ENCODE measurements at places on chromosomes 4 and X.

- DNase-seq, result no peak
These were observed 233.7 kb downstream of the MGST2 start for GRCh38 chr4:139899346-139899745.

DNA sequence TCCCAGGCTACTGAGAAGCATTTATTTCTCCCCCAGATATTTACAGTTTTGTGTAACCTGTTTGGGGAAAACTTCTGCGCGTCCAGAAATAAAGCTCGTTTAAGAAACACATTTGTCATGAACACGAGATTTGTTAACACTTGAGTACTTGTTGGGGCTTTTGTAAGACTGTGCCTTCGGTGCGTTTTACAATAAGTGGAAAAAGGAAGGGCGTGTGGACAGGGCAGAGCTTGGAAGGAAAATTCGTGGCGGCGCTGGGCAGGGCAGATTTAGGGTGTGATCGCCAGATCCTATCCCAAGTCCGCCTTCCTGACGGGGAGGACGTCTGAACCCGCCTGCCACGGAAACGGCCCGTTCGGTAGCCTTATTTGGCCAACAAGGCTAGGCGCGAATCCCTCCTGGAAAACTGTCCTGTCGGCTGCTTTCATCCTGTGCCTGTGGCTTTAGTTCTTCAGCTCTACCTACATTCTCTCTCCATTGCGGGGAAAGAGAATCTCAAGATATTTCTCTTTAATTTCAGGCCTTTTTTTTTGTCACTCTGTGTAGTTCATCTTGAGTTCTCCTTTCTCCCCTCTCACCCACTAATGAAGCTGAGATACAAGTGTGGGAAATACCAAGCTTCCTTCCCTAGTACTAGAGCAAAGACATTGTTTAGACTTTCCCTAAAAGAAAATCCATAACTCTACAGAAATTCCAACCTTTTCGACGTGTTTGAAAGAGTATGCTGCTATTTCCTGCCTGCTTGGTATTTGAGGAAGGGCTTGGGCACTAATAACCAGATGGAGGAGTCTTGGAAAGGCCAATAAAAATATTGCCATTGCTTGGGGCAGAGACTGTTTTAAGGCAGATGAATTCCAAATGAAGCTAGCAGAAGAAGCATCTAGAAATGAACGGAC lies 982 bp downstream of the PDLIM5 start:
- DNase-seq, result no peak

DNA sequence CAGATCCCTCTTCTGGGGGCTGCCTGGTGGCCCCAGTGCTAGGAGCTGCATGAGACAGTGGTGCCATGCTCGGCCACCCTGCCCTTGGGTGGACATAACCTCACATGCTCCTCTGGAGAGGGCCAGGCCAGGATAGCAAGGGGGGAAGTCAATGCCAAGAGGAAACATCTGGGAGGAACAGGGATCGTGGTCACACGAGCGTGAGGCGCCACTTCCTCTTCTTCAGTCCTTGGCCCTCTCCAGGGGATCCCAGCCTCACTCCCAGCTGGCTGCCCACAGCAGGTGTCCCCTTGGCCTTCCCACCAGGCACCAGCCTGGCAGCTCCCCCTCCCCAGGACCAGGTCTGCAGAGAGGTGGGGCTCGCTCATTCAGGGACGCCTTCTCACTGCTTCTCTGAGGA lies 28.6 kb downstream of the TBC1D14 start:
- no peak for DNase-seq

DNA sequence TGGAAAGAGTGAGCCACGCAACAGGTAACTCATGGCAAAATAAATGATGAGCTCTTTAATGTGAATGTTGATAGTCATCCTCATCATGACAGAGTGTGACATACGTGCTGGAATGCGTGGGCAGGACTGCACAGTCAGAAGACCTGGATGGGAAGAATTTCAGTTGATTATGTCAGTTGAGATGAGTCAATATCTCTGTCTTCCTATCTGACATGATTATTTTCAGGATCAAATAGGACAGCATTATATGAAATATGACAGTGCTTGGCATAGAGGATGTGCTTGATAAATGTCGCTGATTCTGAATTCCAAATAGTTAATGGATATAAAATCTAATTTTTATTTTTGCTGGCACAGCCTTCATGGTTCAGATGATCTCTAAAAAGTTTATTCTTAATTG lies 95.1 kb downstream of the IL15 start:
- no peak for DNase-seq

DNA sequence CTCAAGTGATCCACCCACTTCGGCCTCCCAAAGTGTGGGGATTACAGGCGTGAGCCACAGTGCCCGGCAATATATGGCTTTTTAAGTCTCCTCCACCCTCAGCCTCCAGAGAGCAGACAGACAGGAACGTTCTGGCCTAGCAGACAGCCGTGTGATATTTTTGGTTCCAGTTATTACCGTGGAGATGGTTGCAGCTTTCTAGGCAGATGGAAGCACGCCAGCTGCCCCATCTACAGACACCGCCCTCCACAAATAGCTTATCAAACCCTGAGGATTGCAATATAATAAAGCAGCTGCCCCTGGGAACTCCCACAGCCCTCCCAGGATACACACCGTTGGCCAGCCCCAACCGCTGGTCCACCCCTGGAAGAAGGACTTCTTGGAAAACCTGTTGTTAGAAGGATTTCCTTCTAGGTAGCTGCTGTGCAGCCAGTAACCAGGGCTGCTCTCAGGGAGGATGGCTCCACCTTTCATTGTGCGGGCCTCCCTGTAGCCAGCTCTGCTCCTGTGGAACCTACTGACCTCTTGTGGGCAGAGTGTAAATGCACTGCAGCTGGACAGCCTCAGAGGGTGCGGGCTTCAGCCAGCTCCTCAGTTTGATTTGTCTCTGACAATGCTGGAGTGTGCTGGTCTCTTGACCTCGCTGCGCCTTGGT lies 44.0 kb downstream of the SLC25A5 start:
- no peak for DNase-seq
